ENCODE measurements at places on chromosomes 4 and X.
A peak's percentile ranks its signal among the peaks of the same experiment; 100 is the strongest.

DNA sequence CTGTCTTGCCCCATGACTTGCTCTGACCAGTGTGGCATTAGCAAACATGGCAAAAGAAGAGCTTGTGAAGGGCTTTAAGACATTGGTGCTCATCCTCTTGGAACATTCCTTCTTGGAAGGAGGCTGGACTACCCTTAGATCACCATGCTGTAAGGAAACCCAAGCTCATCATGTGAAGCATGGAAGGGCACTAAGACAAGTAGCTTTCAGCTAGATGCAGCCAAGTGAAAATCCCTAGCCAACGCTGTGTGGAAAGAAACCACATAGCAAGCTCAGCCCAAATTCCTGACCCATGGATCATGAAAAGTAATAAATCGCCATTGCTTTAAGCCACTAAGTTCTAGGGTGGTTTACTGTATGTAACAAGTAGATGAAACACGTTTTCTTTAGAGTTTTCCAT lies 12.4 kb upstream of the PACRGL start:
- DNase-seq: peak; percentile 96

- DNase-seq: no peak
Observed at GRCh38 chr4:101853691-101854090, 63.2 kb downstream of the BANK1 start.

GRCh38 chrX:46722742-46723568 lies 36.0 kb downstream of the SLC9A7 start:
- DNase-seq: no peak

DNA sequence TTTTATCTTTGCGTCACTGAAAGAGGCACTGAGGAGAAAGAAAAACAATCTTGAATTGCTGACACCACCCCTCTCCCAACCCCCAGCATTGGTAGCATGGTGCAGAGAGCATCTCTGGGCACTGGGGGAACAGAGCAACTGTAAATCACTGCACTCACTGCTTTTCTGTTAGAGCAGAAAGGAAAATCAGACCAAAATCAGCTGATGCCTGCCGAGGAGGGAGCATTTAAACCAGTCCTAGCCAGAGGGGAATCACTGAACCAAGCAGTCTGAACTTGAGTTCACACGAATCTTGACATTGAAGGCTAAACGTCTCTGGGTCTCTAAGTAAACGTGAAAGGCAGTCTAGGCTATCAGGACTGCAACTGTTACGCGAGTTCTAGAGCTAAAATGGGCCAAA lies 205.8 kb downstream of the SPANXN4 start:
- no peak for DNase-seq

DNA sequence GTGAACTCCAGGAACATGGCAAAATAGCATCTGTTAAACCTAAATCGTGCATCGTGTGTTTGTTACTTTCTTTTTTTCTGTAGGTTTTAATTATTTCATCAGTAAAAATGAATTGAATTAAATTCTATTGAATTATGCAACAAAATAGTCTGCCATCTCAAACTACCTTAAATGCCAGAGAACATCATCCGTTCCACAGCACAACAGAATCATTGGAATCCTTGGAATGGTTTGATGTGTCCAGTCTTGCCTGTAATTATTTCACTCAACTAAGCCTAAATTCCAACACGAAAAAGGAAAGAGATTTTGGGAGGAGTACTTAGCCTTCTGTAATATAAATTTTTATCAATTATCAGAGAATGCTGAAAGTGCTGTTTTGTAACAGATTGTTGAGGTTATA lies 17.1 kb upstream of the SLC7A11 start:
- no peak for DNase-seq

GRCh38 chrX:41293269-41293668 lies 40.7 kb upstream of the DDX3X start:
- DNase-seq: no peak

DNA sequence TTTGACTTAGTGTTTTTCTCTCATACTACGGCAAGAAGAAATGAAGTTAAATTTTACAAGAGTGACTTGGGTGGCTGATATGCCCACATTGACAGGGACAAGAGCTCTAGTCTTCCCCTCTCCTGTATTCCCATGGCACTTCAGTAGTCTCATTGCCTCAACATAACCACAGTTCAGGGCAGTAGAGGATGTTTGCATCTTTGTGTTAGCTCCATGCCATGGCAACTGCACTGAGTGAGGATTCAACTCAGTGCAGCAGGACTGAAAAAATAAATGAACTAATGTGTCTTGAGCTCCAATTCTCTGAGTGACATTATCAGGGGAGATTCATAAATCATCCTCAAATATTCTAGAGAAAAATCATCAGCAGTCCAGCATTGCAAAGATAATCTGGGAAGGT lies 78.8 kb downstream of the TET2 start:
- no peak for DNase-seq

DNA sequence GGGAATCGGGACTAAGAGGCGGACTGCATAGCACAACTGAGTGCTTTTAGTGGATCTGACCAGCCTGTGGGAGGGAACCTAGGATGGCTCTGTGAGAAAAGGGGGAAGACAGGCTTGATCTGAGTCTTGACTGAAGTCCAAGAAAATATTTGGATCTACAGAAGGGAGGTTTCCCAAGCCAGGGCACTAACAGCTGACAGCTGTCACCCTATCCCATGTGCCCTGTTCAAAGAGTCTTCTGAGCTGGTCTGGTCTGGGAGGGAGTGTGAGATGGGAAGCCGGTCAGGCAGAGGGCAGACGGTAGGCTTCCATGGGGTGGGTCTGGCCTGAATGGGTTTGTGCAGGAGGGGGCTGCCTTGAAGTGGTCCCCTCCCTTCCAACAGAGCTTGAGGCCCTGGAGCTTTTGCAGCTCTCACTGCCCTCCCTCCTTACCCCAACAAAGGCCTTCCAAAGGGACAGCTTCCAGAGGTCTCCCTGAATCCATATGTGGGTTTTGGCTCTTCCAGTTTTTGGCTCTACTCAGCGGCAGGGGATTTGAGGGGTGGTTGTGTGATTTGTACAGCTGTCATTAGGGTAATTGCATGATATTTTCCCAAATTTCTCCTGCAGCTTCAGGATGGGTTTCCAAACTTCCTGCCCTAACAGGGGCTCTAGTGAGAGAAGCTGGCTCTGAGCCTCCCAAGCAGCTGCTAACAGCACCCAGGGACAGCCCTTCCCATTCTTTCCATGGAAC lies 643.7 kb downstream of the BCOR start:
- DNase-seq: no peak

- peak; percentile 82 for DNase-seq
Observed at GRCh38 chr4:20284990-20285389, 33.3 kb downstream of the SLIT2 start.

DNA sequence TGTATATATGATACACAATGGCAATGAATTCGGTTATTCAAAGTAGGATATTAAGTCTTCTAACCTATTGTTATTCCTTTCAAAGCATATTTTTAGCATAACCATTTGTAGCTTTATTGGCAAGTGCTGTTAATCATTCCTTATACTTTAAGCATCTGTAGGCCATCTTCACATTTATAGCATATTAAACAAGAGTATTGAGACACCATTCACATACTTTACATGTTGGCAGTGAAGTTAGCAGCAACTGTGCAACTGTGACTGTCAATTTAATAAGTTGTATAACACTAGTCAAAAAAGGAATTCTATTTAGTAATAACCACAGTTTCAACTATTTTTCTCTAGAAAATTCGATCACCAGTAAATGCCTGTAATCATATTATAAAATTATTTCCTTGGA lies 107.3 kb upstream of the MYOZ2 start:
- no peak for DNase-seq

GRCh38 chrX:44871931-44872820 lies 812 bp upstream of the KDM6A start:
- DNase-seq: no peak

- no peak for DNase-seq
Observed at GRCh38 chr4:10565166-10565780, 108.0 kb upstream of the ZNF518B start.

GRCh38 chr4:184818216-184818564 lies 7.6 kb downstream of the ACSL1 start:
- no peak for DNase-seq

- no peak for DNase-seq
Observed at GRCh38 chrX:135632353-135632752, 81.1 kb upstream of the CT45A1 start.

- peak; percentile 56 for DNase-seq
Observed at GRCh38 chr4:183130328-183131155, 31.5 kb downstream of the WWC2 start.

DNA sequence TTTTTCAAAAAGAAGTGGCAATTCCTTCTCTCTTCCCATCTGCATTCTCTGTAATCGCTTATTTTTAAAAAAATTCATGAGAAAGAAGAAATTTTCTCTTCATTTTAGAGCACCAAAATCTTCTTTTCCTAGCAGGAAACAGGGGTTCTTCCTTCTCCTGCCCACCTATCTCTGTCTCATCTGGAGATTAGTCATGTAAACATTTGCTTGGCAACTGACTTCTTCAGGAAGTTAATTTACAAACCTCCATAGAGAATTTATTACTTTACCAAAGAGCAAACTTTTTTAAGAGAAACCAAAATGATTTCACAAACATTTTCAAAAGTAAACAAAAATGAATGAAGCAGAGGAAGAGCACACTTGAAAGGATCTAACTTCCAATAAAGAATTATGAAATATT lies 13.5 kb downstream of the TTC29 start:
- DNase-seq: no peak

DNA sequence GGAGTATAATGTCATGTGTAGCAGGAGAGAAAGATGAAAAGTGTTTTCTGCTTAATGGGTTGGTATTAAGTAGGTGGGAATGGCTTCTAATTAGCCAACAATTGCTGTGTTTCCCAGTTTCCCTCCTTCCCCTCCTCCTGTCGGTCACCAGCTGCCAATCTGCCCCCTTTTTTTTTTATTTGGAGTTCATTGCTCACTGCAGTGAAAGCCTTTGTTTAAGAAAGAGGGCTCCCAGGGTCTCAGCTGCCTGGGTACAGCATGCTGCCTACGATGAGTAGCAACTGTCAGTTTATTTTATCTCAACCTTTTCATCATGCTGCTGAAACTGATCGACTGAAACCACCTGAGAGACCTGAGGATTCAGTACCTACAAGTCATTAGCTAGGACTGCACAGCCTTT lies 149.0 kb downstream of the POU4F2 start:
- DNase-seq: no peak

DNA sequence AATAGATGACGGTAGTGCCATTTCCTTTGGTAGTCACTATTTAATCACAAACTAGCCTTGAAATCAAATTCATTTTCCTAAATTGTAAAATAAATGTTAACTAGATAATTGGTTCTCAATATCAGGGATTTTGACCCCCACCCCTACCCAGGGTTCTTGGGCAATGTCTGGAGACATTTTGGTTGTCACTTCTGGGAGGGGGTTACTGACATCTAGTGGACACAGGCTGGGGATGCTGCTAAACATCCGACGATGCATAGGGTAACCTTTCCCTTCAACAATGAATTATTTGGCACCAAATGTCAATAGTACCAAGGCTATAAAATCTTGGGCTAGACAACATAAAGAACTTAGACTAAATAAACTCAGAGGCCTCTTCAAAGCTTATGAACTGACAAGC lies 285.8 kb upstream of the TRPC5 start:
- no peak for DNase-seq

GRCh38 chr4:5052726-5053425 lies 1.6 kb downstream of the STK32B start:
- DNase-seq: no peak

DNA sequence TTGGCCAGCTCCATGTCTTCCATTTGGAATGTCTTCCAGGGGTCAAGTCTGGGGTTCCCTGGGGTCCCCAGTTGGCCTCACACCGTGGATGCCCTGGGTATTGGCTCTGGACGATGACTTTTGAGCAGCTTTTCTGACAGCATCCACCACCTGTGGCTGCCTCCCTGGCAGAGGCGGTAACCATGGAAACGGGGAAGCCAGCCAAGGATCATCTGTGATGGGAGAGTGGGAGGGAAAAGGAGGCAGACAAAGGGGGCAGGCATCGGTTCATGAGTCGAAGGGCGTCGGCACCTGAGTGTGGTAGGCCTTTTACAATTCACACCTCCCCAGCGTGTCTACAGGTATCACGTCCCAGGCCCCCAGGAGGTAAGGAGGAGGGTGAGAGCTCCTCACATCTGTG lies 152.2 kb downstream of the ASMT start:
- no peak for DNase-seq

GRCh38 chrX:12367254-12367653 lies 229.0 kb downstream of the FRMPD4 start:
- DNase-seq: no peak
